ENCODE measurements at places on chromosomes 13 and 19. TPM values are rescaled to one million over a fixed set of nuclear protein-coding genes. Genes with fewer than 3 reads are reported as not detected.
A peak's percentile ranks its signal among the peaks of the same experiment; 100 is the strongest.

The DIAPH3 gene
- total RNA-seq = 22.5 TPM

The CCL25 gene
- total RNA-seq = 7.4 TPM

DNA sequence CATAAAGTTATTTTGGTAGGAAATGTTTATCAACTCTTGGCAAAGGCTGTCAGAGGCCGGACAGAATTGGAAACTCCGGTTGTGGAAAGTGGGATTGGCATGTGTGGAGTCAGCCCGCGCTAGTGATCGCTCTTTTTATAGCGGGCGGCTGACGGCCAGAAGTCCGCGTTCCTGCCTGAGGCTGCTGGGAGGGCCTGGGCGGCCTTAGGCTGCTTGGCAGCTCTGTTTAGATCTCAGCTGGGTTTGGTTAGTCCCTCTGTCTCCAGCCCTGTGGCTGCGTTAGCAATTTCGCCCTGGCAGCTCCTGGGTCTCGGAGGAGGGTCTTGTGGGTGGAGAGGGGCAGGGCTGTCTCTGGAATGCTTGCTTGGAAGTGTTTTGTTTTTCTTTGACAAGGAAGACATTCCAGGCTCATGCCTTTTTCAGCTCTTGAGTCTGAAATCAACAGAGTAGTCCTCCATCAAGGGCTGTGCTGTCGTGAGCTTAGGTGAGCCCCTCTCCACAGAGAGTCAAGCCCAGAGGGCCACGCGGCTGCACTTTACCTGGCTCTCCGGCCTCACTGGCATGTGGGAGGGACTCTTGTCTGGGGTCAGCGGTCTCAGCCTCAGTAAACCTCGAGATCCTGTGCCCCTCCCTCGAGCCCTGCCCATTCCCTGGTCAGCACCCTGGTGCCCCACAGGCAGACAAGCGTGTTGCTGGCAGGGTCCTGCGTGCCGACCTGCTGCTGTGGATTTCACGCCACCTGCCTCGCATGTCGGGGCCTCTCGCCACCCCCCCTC, 22.5 kb downstream of the DOT1L start:
- peaks cover 17% of the 10 kb centered on the region for H3K36me3 ChIP-seq
- no peak overlapping the region for H3K27ac ChIP-seq
- H3K4me3 ChIP-seq = no peak overlapping the region
- H3K27me3 ChIP-seq = no peaks in the 10 kb centered on the region
- H3K4me1 ChIP-seq = no peaks in the 10 kb centered on the region

DNA sequence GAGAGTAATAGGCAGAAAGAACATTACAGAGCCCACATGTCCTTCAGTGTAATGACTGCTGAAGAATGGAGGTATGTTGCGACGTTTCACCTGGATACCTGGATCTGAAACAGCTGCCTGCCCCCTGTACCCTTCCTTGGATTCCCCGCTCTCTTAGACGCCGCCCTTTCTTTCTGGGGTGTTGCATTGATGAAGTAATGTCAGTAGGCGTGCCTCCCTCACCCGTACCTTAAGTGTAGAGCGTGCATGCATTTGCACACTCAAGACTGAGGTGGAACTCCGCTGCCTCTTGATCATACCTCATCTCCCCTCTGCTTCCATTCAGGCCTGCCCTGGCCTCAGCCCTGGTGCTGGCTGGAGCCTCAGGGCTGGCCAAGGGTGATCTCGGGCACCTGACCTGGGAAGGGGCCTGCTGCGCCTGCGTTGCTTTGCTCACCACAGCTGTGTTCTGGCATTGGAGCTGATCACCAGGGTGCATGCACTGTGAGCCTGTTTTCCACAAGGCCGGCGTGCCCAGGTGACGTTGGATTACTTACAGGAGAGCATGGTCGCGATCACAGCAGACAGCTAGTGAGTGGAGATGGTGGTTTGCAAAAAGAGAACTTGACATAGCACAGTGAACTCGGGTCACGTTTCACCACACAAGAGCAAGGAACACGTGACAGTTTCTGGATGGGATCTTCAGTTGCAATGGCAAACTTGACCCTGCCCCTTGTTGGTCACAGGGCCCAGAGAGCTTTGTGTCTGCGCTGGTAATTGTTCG, 99.0 kb downstream of the ARHGEF7 start:
- H3K27me3 ChIP-seq = no peaks in the 10 kb centered on the region
- H3K36me3 ChIP-seq = peaks cover 10% of the 10 kb centered on the region
- H3K4me1 ChIP-seq = peaks cover 15% of the 10 kb centered on the region
- H3K4me3 ChIP-seq = no peak overlapping the region

GRCh38 chr13:107241381-107241780, 673.4 kb upstream of the ARGLU1 start:
- H3K4me1 ChIP-seq = no peaks in the 10 kb centered on the region
- DNase-seq = no peak
- H3K4me3 ChIP-seq = no peak overlapping the region
- H3K27ac ChIP-seq = no peak overlapping the region
- H3K27me3 ChIP-seq = no peaks in the 10 kb centered on the region

DNA sequence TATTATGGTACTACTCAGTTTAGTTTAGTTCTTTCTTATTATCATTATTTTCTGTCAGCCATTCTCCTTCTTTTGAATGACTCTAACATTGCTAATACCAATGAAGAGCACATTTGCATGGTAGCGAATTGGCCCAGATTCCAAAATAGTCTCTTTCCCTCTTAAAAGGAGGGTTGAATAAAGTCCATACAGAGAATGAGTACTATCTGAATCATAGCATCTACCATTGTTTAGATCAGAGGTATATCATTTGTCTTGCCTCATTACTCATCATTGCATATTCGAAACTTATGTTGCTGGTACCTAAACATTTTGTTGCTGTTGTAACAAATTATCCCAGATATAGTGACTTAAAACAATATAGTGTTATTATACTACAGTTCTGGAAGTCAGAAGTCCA, 1235.3 kb upstream of the ATXN8OS start:
- no peaks in the 10 kb centered on the region for H3K36me3 ChIP-seq
- H3K4me3 ChIP-seq = no peak overlapping the region
- no peaks in the 10 kb centered on the region for H3K4me1 ChIP-seq
- no peaks in the 10 kb centered on the region for H3K27me3 ChIP-seq
- no peak overlapping the region for H3K27ac ChIP-seq

GRCh38 chr19:19670070-19670551, 1.5 kb downstream of the ZNF101 start:
- H3K4me1 ChIP-seq = peaks cover 36% of the 10 kb centered on the region
- H3K36me3 ChIP-seq = peaks cover 76% of the 10 kb centered on the region
- peak overlapping the region; percentile 95 for H3K27ac ChIP-seq
- no peaks in the 10 kb centered on the region for H3K27me3 ChIP-seq

GRCh38 chr13:34628209-34628682, 313.8 kb upstream of the NBEA start:
- H3K4me1 ChIP-seq = no peaks in the 10 kb centered on the region
- H3K36me3 ChIP-seq = no peaks in the 10 kb centered on the region
- H3K27ac ChIP-seq = no peak overlapping the region
- no peak for DNase-seq
- H3K4me3 ChIP-seq = no peak overlapping the region

- peak; percentile 45 for DNase-seq
- peak overlapping the region; percentile 67 for H3K27ac ChIP-seq
- peaks cover 49% of the 10 kb centered on the region for H3K4me1 ChIP-seq
- H3K27me3 ChIP-seq = no peaks in the 10 kb centered on the region
Observed at GRCh38 chr19:45443462-45444317, 20.0 kb upstream of the ERCC1 start.

The PGLYRP1 gene
- total RNA-seq = not detected

GRCh38 chr19:11324079-11324661, 15.3 kb downstream of the RAB3D start:
- DNase-seq = peak; percentile 52
- peaks cover 2% of the 10 kb centered on the region for H3K36me3 ChIP-seq
- H3K27ac ChIP-seq = peak overlapping the region; percentile 88
- H3K4me3 ChIP-seq = peak overlapping the region; percentile 55
- H3K4me1 ChIP-seq = peaks cover 17% of the 10 kb centered on the region
- H3K27me3 ChIP-seq = peaks cover 4% of the 10 kb centered on the region

The MISP3 gene
- total RNA-seq = 0.67 TPM

Measured in activated CD4-positive, alpha-beta T cell treated with anti-CD3 and anti-CD28 coated beads, Interleukin-2, amount 10 ng/mL, durations not matched to agents 7 days and 5 days (primary cell).